ENCODE measurements at places on chromosomes 2 and 18.

GRCh38 chr2:40321822-40322221, 130.1 kb downstream of the SLC8A1 start:
- no peak for DNase-seq

- no peak for DNase-seq
Measured at GRCh38 chr2:174585657-174586252, 11.8 kb downstream of the WIPF1 start.

DNA sequence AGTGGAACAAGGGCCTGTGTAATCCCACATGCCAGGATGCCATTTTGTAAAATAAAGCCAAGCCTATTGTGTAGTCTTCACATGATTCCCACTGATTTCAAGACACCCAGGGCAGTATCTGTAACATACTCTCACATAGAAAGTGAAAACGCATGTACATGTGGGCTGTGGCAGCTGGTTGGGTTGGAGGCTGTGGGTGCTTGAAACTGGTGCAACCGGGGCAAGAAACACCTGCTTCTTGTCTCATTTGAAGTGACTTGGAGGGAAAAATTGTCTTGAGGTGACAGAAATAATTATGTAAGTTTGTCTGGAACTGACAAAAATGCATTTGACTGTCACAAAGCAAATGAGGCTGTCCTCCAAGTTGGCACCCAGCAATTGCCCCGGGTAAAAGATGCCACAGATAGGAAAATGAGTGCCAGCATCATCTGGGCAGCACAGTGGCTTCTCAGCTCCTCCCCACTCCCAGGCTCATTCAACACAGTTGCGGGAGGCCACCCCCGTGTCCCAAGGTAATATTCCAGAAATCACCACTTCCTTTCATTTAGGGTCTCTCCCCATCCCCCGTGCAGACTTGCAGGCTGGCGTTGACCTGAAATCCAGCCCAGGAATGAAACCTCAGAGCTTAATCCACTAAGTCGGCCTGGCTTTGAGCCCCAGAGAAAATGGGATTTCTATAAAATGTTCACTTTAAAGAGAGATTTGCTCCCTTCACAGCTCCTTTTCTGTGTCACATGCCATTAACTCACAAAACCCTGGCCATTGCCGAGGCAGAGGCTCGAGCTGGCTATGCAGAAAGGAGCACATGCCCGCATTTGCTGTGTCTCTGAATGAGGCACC, 293.9 kb upstream of the PARD3B start:
- no peak for DNase-seq

GRCh38 chr2:136238286-136239078, 120.5 kb upstream of the CXCR4 start:
- no peak for DNase-seq

GRCh38 chr2:216857131-216857550, 2.7 kb downstream of the TNP1 start:
- no peak for DNase-seq

- DNase-seq = peak; percentile 8
Measured at GRCh38 chr2:86319700-86320580, 17.5 kb downstream of the REEP1 start.

GRCh38 chr18:70421471-70422390, 132.9 kb downstream of the SOCS6 start:
- DNase-seq = no peak

DNA sequence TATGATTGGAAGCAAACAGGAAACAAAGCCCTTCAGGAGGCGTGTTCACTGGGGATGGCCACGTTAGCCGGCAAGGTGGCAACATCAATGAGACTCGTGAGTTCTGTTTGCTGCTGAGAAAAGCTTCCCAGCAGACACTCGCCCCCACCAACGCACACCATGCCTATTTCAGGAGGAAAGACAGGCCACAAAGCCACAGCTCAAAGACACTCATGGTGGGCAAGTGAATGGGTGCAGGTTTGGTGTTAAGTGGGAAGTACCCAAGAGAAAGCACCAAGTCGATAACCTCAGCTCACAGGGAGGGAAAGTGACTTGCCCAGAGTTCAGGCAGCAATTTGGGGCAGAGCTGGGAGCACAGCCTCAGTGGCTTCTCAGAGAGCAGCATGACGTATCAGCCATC, 10.5 kb upstream of the MTERF4 start:
- no peak for DNase-seq

- peak; percentile 34 for DNase-seq
Measured at GRCh38 chr2:126736133-126736874, 80.3 kb downstream of the GYPC start.

DNA sequence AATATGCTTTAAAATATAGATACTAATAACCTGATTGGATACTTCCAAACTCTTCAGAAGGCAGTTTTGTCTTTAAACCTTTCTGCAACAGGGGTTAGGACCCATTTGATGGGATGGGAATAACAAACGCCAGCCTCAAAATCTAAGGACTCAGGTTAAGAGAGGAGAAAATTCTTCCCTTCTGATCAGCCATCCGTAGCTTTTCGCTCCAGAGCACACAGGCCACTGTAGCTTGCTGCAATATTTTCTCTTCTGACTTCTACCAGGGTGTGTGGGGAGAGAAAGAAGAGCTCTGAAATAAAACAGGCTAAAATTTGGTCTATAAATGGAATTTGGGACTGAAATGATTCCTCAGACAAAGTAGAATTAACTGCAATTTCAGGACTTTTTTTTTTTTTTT, 95.1 kb downstream of the ALPK2 start:
- DNase-seq = no peak

DNA sequence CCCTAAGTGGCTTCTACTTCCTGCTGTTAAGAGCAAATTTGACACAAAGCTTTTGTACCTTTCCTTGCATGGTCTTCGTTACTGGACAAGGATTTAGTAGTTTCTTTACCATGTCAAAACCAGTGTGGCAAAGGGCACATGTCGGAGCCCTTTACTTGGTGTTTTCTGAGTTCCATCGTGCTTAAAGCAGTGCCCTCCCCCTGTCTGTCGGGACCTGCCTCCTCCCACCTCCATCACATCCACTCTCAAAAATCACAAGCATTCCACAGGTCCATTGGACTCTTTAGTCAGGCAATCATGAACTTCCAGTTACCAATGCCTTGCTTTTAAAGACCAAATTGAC, 763 bp downstream of the CCDC141 start:
- no peak for DNase-seq

DNA sequence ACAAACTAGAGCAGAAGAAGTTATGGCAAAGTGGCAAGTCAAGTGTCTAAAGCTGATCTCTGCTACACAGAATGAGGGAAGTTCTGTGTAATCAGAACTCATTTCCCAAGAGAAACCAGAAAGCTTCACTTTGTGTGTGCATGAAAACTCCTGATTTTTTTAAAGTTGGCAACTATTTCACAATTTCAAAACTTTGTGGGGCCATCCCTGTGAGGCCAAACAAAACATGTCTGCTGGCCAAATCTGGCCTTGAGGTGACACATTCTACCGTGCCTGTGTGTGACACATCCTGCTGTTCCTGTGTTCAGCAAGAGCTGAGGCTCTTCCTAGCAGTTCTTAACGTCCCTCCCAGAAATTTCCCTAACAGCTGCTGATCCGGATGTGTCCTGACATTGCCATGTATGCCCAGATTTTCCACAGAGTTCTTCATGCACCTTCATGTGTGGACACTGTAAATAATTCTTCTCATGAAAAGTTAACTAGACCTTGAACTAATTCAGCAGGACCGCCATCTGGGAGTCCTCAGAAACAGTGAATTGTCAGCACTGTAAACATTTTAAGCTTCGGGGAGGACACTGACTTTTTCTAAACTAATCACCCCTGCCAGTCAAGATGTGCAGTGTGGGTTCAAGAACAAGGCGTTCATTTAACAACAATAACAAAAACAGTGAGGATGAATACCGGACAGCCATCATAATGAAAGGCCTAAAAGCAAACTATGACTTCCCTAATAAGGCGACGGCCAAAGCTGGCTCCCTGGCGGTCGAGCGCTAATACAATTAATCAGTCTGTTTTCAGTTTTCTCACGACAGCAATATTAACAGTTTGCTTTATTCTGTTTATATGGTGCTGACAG, 99.0 kb downstream of the PLEKHM3 start:
- DNase-seq = no peak

GRCh38 chr18:49597157-49597931, 35.5 kb downstream of the LIPG start:
- DNase-seq = no peak

DNA sequence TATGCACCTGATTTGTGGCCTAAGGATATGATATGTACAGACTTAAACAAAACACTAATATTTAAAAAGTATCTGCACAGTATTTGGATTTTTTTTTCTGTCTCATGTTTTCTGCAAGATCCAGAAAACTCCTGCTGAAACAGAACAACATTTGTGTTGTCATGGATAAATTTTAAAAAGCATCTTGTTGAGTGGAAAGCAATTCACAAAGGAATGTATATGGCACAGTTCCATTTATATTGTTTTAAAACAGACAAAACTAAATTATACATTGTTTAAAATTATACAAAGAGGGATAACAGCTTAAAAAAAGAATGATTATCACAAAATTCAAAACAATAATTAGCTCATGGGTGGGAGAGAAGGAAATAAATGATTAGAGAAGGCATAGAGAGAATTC, 193.5 kb downstream of the PPP1R1C start:
- no peak for DNase-seq

DNA sequence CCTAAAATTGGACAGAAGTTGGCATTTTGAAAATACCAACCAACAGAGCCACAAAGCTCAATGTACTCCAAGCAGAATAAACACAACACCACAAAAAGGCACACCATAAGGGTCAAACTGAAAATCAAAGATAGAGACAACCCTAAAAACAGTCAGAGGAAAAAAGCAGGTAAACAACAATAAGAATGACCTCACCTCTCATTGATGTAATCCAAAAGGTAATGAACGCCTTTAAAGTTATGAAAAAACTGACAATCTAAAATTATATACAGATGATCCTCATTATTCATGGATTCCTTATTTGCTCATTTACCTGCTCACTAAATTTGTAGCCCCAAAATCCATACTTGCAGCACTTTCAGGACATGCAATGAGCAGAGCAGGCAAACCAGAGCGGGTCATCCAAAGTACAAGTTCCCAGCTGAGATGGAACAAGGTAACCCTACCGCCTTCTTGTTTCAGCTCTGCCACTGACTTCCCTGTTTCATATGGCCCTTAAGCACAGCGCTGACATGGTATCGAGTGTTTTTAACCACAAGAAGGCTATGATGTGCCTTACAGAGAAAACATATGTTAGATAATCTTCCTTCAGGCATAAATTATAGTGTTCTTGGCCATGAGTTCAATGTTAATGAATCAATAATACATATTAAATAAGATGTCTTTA, 17.0 kb downstream of the RTN4 start:
- no peak for DNase-seq

GRCh38 chr2:12051831-12052230, 305.4 kb downstream of the LPIN1 start:
- no peak for DNase-seq

DNA sequence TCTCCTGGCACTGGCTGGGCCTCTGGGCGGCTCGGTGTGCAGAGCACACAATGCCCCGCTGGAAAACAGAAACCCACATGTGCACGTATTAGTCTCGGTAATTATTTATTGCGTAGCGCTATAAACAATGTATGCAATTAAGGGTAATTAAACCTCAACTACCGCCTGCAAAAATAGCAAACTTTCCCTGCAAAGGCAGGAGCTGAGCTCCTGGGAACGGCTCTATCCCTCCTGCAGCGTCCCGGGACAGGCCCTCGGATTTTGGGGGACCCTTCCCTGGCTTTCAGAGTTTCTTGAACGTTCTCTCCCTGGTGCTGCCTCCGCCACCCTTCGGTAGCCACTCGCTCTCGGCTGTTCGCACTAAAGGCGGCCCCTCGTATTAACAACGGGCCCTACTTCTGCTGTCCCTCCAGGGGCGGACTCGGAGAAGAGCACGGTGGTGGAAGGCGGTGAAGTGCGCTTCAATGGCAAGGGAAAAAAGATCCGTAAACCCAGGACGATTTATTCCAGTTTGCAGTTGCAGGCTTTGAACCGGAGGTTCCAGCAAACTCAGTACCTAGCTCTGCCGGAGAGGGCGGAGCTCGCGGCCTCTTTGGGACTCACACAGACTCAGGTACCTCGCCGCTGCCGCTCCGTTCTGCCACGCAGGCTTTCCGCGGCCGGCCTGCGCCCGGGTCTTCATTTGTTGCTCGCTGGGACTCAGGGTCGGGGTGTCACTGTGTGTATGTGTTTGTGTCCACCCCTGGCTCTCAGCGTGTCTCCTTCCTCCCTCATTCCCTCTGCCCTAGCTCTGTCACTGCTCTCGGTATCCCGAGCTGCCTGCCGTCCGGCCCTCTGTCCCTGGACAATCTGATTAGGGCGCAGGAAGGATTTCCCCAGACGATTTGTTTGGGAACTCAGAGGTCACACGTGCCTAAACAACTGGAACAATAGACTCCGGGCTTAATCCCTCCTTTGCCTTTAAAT, 1.2 kb downstream of the DLX1 start:
- DNase-seq = no peak

GRCh38 chr2:50620783-50621182, 411.1 kb downstream of the NRXN1 start:
- DNase-seq = no peak

DNA sequence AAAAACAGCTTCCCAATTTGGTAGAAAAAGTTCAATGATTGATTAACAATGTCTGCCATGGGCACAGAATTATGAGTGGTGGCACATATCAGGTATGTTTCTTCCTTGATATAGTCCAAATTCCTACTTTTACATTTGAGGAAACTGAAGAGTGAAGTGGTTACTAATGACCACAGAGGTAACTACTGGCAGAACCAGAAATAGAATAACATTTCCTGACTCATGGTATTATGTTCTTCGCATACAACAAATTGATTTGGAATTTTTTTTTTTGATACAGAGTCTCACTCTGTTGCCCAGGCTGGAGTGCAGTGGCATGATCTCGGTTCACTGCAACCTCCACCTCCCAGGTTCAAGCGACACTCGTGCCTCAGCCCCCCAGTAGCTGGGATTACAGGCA, 6.0 kb upstream of the NFE2L2 start:
- no peak for DNase-seq

DNA sequence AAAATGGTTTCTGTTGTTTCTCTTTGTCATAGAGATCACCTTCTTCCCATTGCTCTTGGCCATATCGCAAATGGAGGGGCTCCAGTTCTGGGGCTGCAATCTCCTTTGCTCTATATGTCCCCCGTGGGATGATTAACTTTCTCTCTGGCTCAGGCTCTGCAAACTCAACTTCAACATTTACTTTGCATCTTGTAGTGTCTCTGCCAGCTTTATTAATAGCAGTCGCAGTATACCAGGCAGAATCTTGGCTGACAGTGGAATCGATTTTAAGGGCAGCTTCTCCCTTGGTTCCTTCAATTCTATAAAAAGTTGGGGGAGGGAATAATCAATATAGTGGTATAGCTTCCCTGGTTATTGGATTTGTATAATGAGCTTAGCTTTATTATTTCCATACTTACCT, 30.5 kb downstream of the TTN start:
- no peak for DNase-seq

DNA sequence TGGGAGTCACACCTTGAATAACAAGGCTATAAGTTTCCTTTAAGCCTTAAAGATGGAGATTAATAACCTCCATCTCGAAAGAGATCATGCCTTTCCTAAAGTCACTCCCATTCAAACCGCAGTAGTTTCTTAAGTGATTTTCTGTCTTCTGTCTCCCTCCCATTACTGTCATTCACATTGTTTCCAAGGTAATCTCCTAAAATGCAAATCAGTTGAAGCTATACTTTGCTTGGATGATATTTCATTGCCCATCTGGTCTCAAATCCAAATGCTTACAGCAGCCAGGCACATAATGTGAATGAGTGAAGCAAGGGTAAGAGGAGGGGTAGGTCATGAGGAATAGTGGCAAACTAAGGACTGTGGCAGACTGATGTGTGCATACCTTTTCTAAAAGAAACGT, 116.4 kb downstream of the CCDC141 start:
- no peak for DNase-seq

Measured in vagina (tissue), 2 donors.